ENCODE measurements at places on chromosomes 3 and 15.

DNA sequence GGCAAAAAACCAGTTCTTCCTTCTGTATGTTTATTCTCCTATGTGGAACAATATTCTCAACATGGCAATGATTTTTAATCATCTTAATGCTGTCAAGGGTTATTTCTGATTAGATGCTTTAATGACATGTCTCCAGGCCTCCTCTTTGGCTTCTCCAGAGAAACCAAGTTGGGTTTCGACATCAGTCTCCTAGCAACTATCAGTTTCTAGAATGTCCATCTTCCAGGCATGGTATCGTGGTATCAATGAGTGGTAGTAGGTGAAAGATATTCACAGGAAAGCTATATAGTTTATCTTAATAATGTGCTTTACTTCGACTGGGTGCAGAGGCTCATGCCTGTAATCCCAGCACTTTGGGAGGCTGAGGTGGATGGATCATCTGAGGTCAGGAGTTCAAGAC lies 128.5 kb downstream of the C3orf70 start:
- no peak for DNase-seq

GRCh38 chr3:162022911-162023310 lies 526.3 kb downstream of the OTOL1 start:
- no peak for DNase-seq

DNA sequence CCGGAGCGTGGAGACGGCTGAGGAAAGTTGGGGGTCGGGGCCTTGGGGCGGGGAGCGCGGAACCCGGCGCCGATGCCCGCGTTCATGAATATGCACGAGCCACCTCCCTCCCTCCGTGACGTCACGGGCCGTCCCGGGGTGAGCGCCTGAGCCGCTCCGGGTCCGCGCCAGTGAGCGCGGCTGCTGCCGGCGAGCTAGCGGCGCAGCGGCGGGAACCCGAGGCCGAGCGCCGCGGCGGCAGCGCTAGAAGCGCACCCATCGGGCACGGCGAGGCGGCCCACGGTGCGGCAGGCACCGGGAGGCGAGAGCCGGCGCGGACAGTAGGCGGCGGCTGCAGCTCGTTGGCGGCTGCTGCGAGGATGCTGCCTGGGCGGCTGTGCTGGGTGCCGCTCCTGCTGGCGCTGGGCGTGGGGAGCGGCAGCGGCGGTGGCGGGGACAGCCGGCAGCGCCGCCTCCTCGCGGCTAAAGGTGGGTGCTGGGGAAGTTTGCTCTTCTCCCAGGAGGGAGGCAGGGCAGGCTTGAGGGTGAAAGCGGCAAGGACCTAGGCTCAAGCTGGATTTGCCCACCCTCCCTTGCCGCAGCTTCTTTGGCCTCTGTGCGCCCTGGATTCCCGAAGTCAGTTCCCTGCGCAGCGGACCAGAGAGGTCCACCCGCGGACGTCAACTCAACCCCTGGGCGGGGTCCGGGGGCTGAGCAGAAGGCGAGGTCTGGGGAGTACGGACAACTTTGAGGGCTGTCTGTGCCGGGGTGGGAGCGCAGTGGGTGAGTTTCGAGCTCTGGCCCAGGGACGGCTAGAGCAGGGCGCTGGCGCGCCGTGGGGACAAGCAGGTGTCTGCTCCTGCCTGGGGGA lies at the start of gene CLSTN2:
CLSTN2 (plus strand) TSS at position 170 of the 850 bp plus-strand sequence.
- DNase-seq = no peak

DNA sequence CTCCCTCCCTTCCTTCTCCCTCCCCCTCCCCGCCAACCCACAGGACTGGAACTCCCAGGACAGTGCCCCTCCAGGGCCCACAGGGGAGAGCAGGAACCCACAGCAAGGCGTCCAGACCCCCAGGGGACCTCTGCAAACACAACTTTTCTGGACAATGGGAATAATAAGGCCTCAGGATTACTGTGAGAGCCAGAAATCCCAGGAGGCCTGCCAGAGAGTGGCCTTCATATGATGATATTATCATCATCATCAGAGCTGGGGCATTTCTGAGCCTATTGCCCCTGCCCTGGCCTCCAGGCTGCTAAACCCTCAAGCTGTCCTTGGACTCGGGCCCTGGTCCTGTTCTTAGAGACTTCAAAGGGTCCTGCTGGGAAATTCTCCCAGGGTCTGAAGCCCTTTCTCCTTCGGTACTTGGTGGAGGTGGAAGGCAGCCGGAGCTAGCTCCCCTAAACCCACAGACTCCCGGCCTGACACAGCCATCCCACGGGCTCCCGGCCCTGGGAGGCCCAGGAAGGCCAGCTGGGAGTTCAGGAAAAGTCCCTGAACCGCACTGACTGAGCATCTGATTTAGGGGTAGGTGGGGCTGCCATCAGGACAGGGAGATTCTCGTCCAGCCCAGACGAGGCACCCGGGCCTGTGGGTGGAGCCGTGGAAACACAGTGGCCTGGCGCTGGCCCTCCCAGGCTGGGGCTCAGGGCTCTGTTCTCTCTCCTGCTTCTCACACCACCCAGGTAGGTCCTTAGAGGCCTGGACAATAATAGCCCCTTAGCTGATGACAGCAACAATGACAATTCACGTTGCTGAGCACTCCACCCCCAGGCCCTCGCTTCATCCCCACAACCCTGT lies 4.9 kb downstream of the CALML4 start:
- no peak for DNase-seq

GRCh38 chr15:94233441-94233840 lies 2.1 kb downstream of the MCTP2 start:
- no peak for DNase-seq

Measured in T-helper 1 cell (primary cell).